ENCODE measurements at places on chromosomes 11 and 22. TPM values are rescaled to one million over a fixed set of nuclear protein-coding genes. Genes with fewer than 3 reads are reported as not detected.

MMP7 gene
- not detected for total RNA-seq

SLC22A6 gene
- not detected for total RNA-seq

DNA sequence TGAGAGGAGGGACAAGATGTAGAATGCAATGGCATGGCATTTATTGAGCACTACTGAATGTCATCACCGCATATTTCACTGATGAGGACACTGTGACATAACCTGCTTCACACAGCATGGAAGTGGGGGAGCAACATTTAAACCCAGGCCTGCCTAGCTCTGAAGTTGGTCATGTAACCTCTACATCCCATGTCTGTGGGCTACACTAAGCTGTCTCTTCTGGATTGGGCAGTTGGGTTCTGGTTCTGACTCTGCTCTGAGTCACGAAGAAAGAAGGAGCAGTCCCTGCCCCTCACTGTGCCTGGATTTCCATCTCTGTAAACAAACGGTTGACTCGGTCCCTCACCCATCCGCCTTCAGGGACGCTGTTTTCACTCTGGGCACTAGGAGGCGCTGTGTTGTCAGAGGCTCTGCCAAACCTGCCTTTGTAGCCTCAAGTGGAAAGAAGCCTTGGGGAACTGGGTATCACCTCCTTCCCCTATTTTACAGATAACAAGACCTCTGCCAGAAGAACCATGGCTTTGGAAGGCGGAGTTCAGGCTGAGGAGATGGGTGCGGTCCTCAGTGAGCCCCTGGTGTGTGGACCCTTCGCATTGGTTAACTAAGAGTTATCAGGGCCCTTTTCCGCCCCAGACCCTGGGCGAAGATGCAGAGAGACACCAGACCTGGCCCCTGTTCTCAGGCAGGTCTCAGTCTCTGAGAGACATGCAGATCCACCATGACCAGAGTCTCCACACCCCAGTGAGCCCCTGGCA lies 12.7 kb upstream of the ARHGEF17 start:
- no peaks in the 10 kb centered on the region for H3K36me3 ChIP-seq
- H3K27me3 ChIP-seq, result no peaks in the 10 kb centered on the region
- peak; percentile 63 for DNase-seq
- no peak overlapping the region for H3K4me3 ChIP-seq
- H3K27ac ChIP-seq, result no peak overlapping the region

- no peak for DNase-seq
- no peaks in the 10 kb centered on the region for H3K36me3 ChIP-seq
- H3K27me3 ChIP-seq, result no peaks in the 10 kb centered on the region
- no peak overlapping the region for H3K4me3 ChIP-seq
Observed at GRCh38 chr11:91261513-91261912, 963.1 kb upstream of the FAT3 start.

DNA sequence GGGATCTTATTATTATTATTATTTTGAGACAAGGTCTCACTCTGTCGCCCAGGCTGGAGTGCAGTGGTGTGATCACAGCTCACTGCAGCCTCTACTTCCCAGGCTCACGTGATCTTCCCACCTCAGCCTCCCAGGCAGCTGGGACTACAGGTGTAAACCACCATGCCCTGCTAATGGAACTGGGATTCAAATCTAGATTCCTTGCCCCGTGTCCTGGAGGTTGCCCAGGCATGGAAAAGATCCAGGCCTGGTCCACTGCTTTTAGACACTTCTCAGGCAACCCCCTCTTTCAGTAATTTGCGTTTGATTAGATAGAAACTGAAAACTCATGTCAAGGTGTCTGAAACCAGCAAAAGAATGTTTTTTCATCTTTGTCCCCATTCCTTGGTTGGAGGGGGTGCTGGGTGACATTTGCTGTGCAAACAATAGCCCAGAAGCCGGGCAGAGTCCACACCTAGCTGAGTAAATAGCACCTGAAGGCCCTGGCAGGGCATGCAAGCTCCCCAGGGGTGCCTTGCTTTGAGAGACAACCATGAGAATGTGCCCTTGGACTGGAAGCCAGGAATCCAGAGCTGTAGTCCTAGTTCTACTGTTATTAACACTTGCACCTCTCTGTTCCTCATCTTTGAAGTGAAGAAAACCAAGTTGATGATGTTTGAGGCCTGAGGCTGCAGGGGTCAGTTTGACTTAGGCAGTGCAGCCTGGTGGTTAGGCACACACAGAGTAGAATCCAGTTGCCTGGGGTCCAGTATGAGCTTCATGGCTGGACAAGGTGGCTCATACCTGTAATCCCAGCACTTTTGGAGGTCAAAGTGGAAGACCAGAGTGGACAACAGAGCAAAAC lies 19.1 kb upstream of the XBP1 start:
- no peak for DNase-seq
- no peak overlapping the region for H3K27ac ChIP-seq
- peaks cover 15% of the 10 kb centered on the region for H3K4me1 ChIP-seq
- no peak overlapping the region for H3K4me3 ChIP-seq

DNA sequence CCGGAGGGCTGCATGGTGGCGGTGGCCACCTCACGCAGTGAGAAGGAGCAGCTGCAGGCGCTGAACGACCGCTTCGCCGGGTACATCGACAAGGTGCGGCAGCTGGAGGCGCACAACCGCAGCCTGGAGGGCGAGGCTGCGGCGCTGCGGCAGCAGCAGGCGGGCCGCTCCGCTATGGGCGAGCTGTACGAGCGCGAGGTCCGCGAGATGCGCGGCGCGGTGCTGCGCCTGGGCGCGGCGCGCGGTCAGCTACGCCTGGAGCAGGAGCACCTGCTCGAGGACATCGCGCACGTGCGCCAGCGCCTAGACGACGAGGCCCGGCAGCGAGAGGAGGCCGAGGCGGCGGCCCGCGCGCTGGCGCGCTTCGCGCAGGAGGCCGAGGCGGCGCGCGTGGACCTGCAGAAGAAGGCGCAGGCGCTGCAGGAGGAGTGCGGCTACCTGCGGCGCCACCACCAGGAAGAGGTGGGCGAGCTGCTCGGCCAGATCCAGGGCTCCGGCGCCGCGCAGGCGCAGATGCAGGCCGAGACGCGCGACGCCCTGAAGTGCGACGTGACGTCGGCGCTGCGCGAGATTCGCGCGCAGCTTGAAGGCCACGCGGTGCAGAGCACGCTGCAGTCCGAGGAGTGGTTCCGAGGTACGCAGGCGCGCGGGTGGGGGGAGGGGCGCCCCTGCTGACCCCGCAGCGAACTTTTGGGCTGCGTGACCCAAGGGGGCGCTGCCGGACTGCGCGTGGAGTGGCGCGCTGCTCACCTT lies 670 bp downstream of the NEFH start:
- no peaks in the 10 kb centered on the region for H3K36me3 ChIP-seq
- H3K4me3 ChIP-seq, result peak overlapping the region; percentile 48
- H3K4me1 ChIP-seq, result peaks cover 10% of the 10 kb centered on the region
- H3K27me3 ChIP-seq, result peaks cover 50% of the 10 kb centered on the region
- no peak for DNase-seq
- no peak overlapping the region for H3K27ac ChIP-seq

- H3K4me1 ChIP-seq, result no peaks in the 10 kb centered on the region
- no peaks in the 10 kb centered on the region for H3K27me3 ChIP-seq
- no peak for DNase-seq
Observed at GRCh38 chr11:117511483-117511930, 183.9 kb downstream of the CEP164 start.

GRCh38 chr11:101390539-101390938 lies 193.3 kb downstream of the TRPC6 start:
- H3K27ac ChIP-seq, result no peak overlapping the region
- no peaks in the 10 kb centered on the region for H3K4me1 ChIP-seq
- H3K4me3 ChIP-seq, result no peak overlapping the region
- no peaks in the 10 kb centered on the region for H3K36me3 ChIP-seq

- peaks cover 25% of the 10 kb centered on the region for H3K4me1 ChIP-seq
- no peak overlapping the region for H3K27ac ChIP-seq
- peaks cover 16% of the 10 kb centered on the region for H3K27me3 ChIP-seq
- H3K36me3 ChIP-seq, result no peaks in the 10 kb centered on the region
Observed at GRCh38 chr11:69985641-69986439, 92.3 kb upstream of the ANO1 start.

DNA sequence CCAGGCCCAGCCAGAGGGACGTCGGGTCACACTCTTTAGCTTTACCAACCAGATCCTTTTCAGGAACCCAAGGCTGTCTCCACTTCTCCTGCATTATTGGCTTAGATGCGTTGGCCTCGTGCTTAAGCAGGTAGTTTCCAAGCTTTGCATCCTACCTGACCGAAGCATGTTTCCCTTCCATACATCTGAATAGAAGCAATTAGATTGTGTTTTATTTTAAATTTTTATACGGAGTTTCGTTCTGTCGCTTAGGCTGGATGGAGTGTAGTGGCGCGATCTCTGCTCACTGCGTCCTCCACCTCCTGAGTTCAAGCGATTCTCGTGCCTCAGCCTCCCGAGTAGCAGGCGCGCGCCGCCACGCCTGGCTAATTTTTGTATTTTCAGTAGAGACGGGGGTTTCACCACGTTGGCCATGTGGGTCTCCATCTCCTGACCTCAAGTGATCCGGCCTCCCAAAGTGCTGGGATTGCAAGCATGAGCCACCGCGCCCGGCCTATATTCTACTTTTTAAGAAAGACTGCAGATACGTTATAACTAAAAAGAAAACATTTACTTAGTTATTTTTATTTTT lies 677 bp downstream of the DYNC2H1 start:
- H3K36me3 ChIP-seq, result no peaks in the 10 kb centered on the region
- peaks cover 12% of the 10 kb centered on the region for H3K4me1 ChIP-seq
- DNase-seq, result no peak
- H3K27ac ChIP-seq, result peak overlapping the region; percentile 46
- H3K4me3 ChIP-seq, result peak overlapping the region; percentile 68

Measured in heart left ventricle (tissue), 16 donors.